Trophoblast cell (in vitro differentiated cells and primary cell): ENCODE measurements at places on chromosomes 4 and X.
A peak's percentile ranks its signal among the peaks of the same experiment; 100 is the strongest.

- peak; percentile 27 for DNase-seq
Observed at GRCh38 chr4:88807499-88807898, 109.9 kb upstream of the NAP1L5 start.

GRCh38 chr4:118888666-118889311, at the start of gene SYNPO2:
Gene SYNPO2, plus strand, starts transcription at chr4:118888854. Its CDS starts 183 bp downstream, at chr4:118889037.
- DNase-seq, result peak; percentile 37

DNA sequence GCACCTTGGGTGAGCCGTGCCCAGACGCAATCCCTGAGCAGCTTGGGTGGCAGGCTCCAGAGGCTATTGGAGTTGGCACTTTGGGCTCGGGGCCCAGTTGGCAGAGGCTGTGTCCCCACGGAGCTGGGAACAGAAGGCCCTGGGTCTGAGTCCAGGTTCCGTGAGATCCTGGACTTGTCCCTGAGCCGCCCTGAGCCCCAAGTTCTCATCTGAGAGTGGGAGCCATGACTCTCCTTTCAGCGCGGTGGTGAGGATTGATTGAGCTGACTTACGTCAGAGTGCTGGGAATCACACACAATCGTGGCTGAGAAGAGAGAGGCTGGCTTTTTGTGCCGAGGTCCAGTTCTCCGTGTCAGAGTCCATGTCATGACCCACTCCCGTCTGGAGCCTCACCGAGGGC, 98.0 kb downstream of the PSAPL1 start:
- DNase-seq, result no peak

DNA sequence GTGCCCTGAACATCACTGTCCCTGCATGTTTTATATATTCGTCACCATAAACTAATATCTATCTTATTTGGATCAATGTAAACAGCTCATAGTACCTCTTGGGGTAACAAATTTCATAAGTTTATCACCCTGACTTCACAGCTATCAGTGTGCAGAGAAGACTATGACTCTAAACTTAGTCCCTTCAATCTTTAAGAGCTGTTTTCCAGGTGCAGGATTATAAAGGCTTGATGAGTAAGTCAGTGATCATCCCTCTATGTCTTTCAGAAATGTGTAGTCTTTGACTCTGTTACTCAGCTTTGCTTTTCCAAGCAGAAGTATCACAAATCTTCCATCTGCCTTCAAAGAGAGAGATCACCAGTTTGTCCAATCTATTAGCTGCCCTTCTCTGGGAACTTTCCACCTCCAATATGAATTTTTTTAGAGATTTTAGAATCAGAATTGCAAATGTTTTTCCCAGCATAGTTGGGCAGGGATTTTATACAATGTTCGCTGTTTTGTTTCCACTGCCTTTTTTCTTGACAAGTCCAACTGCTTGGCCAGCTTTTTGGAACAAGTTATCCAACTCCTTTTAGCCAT, 45.1 kb upstream of the TSPAN7 start:
- DNase-seq, result no peak

DNA sequence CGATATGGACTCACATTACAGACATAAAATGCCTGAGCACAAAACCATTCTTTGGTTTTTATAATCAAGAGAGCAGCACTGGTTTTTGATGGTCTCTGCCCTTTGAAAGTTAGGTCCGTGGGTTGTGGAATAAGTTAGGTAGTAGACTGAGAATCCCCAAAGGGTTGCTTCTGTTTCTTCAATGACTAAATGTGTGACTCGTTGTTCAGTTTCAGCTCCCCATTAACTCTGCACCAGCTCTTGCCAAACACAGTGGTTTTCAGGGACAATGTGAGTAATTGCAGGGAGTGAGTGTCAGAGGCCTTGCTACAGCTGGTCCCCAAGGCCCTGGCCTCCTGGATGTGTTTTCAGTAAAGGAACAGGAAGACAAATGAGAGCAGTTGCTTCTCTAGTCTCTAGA, 24.8 kb downstream of the SMIM20 start:
- no peak for DNase-seq

- peak; percentile 61 for DNase-seq
Observed at GRCh38 chr4:159171287-159171686, 68.4 kb downstream of the RAPGEF2 start.

- no peak for DNase-seq
Observed at GRCh38 chr4:115969756-115970155, 856.3 kb upstream of the NDST4 start.

GRCh38 chrX:136376713-136377112, 76.0 kb downstream of the ADGRG4 start:
- DNase-seq, result no peak

GRCh38 chrX:110699109-110699508, 96.5 kb downstream of the CHRDL1 start:
- no peak for DNase-seq
